ENCODE measurements at places on chromosomes 5 and 9. TPM values are rescaled to one million over a fixed set of nuclear protein-coding genes. Genes with fewer than 3 reads are reported as not detected.
A peak's percentile ranks its signal among the peaks of the same experiment; 100 is the strongest.

GRCh38 chr5:138438724-138439476, at the start of gene REEP2:
REEP2 (plus strand) TSS chr5:138439057; CDS start chr5:138439209, 152 bp downstream.
- H3K4me3 ChIP-seq, result peak within 1 kb of the TSS; percentile 67
- peaks cover 15% of the 10 kb centered on the region for H3K4me1 ChIP-seq
- H3K36me3 ChIP-seq, result peaks cover 4% of the 10 kb centered on the region
- no peaks in the 10 kb centered on the region for H3K27me3 ChIP-seq
- H3K27ac ChIP-seq, result no peak within 1 kb of the TSS

DNA sequence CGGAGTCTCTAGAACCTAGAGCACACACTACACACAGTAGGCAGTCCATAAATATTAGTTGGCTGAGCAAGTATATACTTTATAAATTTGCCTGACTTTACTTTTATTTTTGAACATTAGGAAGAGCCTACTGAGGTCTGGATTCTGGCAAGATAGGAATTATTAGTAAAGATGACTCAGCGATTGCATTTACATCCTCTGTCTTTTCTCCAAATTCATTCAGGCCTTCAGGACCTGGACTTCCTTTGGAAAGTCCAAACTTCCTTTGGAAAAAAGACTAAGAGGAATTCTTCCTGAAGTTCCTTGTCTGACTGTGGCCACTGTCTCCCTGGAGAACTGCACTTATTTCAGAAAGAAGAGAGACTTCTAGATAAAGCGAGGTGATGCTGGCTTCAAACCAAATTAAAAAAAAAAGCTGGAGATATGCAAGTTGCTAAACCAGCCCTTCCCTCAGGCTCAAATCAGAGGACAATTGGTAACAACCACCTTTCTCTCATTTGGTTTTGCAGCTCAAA, 251.3 kb downstream of the GAS1 start:
- no peak overlapping the region for H3K4me3 ChIP-seq
- peaks cover 4% of the 10 kb centered on the region for H3K27me3 ChIP-seq
- H3K36me3 ChIP-seq, result no peaks in the 10 kb centered on the region
- DNase-seq, result no peak
- no peaks in the 10 kb centered on the region for H3K4me1 ChIP-seq

- no peak for DNase-seq
- no peaks in the 10 kb centered on the region for H3K27me3 ChIP-seq
- H3K4me1 ChIP-seq, result peaks cover 13% of the 10 kb centered on the region
- H3K36me3 ChIP-seq, result peaks cover 51% of the 10 kb centered on the region
Measured at GRCh38 chr5:148428848-148429247, 45.1 kb downstream of the FBXO38 start.

DNA sequence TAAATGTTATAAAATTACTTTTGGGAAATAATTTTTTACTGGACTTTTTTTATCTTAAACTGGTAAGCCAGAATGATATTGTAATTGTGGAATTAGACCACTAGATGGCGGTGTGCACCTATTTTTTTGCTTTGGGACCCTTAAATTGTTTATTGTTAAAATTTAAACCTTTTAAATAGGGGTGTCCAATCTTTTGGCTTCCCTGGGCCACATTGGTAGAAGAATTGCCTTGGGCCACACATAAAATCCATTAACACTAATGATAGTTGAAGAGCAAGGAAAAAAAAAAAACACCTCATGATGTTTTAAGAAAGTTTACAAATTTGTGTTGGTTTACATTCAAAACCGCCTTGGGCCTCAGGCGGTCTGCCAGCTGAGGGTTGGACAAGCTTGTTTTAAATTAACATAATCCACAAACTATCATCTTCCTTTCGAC, 28.4 kb upstream of the GADD45G start:
- peaks cover 10% of the 10 kb centered on the region for H3K4me1 ChIP-seq
- no peak overlapping the region for H3K27ac ChIP-seq
- peaks cover 27% of the 10 kb centered on the region for H3K27me3 ChIP-seq
- no peak overlapping the region for H3K4me3 ChIP-seq

DNA sequence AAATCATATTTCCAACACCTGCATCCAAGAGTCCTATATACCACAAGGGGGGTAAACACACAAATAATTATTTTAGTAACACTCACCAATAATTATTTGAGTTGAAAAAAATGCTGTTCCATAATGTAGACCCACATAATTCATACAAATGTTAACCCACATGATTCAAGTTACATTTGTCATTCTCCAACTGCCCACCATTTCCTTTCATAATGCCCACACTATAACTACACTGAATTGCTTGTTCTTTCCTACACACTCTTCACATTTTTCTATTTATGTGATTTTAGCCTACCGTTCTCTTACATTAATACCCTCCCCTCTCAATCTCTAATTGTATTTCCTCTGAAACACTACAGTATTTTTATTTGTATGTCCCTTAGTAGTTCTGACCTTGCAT, 35.9 kb upstream of the HK3 start:
- H3K27me3 ChIP-seq, result no peaks in the 10 kb centered on the region
- H3K4me3 ChIP-seq, result no peak overlapping the region
- peaks cover 32% of the 10 kb centered on the region for H3K36me3 ChIP-seq
- DNase-seq, result no peak

DNA sequence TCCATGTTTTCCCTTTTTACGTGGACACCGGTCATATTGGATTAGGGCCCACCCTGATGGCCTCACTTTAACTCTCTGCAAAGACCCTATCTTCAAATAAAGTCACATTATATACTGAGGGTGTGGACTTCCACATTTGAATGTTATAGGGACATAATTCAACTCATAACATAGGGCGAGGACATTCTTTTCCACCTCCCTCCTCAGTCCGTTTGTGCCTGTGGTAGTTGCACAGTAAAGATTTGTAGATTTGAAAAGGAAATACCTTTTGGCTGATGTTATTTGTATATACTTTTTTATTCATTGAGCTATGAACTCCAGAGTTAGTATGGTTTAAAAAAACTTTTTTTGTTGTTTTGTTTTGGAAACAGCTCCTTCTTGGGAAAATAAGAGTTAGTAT, 51.0 kb upstream of the DHFR start:
- no peak overlapping the region for H3K27ac ChIP-seq
- H3K4me3 ChIP-seq, result no peak overlapping the region
- H3K36me3 ChIP-seq, result peaks cover 36% of the 10 kb centered on the region
- DNase-seq, result no peak

DNA sequence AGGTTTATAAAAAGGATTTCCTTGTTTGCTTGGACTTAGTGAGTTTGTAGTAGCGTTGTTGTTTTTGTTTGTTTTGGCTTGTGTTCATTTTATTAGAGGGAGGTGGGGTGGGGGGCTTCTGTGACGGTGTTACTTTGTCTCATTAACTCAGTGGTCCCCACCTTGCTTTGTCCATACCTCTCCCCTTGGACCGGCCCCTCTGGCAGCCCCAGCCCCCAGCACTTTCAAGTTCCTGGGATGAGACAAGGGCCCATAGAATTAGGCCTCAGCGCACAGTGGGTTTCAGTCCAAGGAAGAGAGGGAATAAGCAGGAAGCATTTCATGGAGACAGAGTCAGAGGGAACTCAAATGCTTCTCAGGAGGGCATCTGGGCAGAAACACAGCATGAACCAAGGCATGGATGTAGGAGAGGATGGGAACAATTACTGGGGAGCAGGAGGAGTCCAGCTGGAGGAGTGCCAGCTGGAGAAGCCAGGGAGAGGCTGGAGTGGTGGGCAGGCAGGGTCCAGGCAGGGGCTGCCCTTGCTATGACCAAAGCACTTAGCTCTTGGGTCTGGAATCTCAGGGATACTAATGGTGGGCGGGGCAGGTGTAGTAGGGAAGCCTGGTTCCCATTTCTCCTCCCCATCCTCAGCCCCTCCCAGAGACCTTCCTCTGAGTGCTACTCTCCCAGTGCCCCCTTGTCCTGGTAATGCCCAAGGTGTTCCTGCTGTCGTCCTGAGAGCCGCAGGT, 23.5 kb upstream of the ENHO start:
- H3K4me3 ChIP-seq, result no peak overlapping the region
- peaks cover 8% of the 10 kb centered on the region for H3K27me3 ChIP-seq
- no peak for DNase-seq

- peaks cover 30% of the 10 kb centered on the region for H3K36me3 ChIP-seq
- no peaks in the 10 kb centered on the region for H3K27me3 ChIP-seq
- peaks cover 60% of the 10 kb centered on the region for H3K4me1 ChIP-seq
- H3K4me3 ChIP-seq, result no peak overlapping the region
Measured at GRCh38 chr9:20355022-20355421, 267.3 kb downstream of the MLLT3 start.

DNA sequence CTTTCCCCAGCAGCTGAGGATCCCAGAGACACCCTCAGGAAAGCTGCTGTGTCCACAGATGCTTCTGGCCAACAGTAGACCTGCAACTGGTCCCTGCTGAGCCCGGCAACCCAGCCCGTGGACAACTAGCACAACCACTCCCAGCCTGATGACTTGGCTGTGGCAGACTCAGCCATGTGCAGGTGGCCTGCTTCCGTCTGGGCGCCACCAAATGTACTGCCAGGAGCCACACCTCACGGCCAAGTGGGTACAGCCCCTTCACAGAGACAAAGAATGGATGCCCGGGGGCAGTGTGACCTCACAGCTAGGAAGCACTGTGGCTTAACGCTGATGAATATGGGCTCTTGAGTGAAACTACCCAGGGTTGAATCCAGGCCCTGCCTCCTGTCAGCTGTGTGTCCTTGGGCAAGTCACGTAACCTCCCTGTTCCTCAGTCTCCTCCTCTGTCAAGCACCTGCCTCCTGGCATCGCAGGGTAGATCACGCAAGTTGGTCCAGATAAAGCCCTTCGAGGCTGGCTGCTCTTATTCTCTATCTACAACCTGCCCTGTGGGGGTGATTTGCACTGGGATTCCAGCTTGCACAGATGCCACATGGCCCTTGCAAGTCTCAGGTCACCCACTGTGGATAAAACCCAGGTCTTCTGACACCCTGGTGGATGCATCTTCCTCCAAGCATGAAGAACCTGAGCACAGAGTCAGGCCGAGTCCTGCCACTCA, 225.0 kb downstream of the PBX3 start:
- H3K27me3 ChIP-seq, result peaks cover 2% of the 10 kb centered on the region
- no peak overlapping the region for H3K27ac ChIP-seq

DNA sequence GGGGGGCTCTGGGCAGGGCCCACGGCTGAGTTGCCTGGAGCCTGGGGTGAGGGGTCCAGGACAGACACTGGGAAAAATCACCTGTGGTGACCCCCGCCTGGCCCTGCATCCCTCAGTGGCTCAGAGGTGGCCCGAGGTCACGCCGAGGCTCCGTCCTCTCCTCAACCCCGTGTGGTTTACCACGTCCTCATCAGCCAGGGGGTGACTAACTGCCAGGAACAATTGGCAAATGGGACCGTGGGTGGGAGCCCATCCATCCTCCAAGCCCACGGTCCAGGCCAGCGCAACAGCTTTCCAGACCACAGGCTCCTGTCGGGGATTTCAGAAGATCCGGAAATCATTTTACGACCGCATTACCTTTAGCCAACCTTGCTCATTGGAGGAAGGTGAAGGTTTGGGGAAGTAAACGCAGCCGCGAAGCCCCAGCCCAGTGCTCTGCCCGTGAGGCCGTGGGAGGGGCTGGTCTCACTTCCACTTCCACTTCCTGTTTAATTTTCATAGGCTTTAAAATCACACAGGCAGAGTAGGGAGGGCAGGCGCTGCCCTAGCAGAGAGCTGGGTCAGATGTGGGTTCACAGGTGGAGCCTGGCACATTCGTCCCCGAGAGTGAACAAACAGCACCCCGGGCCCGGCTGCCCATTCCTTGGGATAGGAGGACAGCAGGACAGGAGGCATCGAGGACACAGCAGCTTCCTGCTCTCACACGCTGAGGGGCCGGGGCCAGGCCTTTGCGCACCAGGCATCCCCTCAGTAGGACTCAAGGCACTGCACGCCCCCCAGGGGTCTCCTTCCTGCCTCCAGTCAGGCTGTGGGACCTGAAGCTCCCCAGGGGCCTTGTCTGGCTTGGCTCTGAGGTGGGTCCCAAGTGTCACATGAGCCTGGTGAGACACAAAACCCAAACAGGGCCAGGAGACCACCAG, 19.8 kb upstream of the SLC9A3 start:
- peaks cover 6% of the 10 kb centered on the region for H3K27me3 ChIP-seq
- H3K36me3 ChIP-seq, result no peaks in the 10 kb centered on the region
- peak overlapping the region; percentile 51 for H3K27ac ChIP-seq
- H3K4me3 ChIP-seq, result no peak overlapping the region

DNA sequence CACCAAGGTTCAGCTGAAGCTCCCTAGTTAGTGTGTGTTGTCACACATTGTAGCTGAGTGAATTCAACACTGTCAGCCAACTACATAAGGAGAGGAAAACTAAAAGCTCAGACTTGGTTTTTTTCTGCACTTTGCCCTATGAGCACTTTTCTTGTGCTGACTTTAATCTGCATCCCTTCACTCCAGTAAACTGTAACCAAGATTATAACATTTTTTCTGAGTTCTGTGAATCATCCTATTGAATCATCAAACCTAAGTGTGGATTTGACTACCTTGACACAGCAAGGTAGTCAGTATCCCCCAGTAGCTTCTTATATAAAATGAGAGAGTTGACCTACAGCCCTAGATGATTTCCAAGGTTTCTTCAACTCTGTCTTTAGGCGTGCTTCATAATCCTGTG, 325.0 kb downstream of the AGTPBP1 start:
- H3K4me3 ChIP-seq, result no peak overlapping the region
- no peaks in the 10 kb centered on the region for H3K36me3 ChIP-seq
- H3K4me1 ChIP-seq, result peaks cover 4% of the 10 kb centered on the region
- DNase-seq, result no peak
- H3K27me3 ChIP-seq, result peaks cover 3% of the 10 kb centered on the region

DNA sequence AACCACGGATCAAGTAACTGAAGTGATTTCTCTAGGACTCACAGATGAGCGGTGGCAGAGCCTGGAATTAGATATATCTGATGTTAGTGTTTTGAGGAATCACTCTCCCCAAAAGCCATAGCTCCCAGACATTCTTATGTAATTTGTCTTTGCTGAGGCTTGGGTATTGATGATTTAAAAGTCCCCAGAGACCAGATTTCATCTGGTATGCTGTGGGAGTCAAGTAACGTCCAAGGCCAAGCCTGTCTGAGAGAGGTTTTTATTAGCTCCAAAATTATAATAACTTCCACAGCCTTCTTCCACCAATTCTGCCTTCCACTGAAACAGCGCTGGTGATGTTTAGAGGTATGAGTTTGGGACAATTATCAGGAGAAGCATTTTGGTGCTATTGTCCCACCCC, 21.3 kb upstream of the KCNIP1 start:
- no peak overlapping the region for H3K27ac ChIP-seq
- no peaks in the 10 kb centered on the region for H3K36me3 ChIP-seq
- H3K27me3 ChIP-seq, result peaks cover 23% of the 10 kb centered on the region

- H3K4me3 ChIP-seq, result no peak overlapping the region
- peaks cover 2% of the 10 kb centered on the region for H3K36me3 ChIP-seq
- H3K27ac ChIP-seq, result no peak overlapping the region
- DNase-seq, result no peak
Measured at GRCh38 chr9:127987103-127987614, 6.4 kb upstream of the EEIG1 start.

- no peak overlapping the region for H3K4me3 ChIP-seq
- no peaks in the 10 kb centered on the region for H3K27me3 ChIP-seq
Measured at GRCh38 chr5:121055586-121055985, 591.5 kb downstream of the PRR16 start.

- H3K36me3 ChIP-seq, result no peaks in the 10 kb centered on the region
- DNase-seq, result no peak
- peaks cover 8% of the 10 kb centered on the region for H3K27me3 ChIP-seq
- no peak overlapping the region for H3K4me3 ChIP-seq
- H3K27ac ChIP-seq, result no peak overlapping the region
Measured at GRCh38 chr9:98357921-98358535, 102.6 kb upstream of the TBC1D2 start.

- no peak for DNase-seq
- H3K4me1 ChIP-seq, result no peaks in the 10 kb centered on the region
- H3K27me3 ChIP-seq, result no peaks in the 10 kb centered on the region
Measured at GRCh38 chr5:170362656-170363055, 26.5 kb downstream of the KCNMB1 start.

GRCh38 chr9:136900556-136900955, 14.2 kb downstream of the TRAF2 start:
- peaks cover 47% of the 10 kb centered on the region for H3K36me3 ChIP-seq
- no peak for DNase-seq
- H3K4me1 ChIP-seq, result peaks cover 37% of the 10 kb centered on the region
- H3K4me3 ChIP-seq, result no peak overlapping the region

Gene MACIR
- 9.4 TPM for total RNA-seq

Gene GABRA1
- not detected for total RNA-seq

Gene IFNA13
- not detected for total RNA-seq

Gene FOXD1
- 0.48 TPM for total RNA-seq

Data from activated CD4-positive, alpha-beta T cell treated with anti-CD3 and anti-CD28 coated beads for 36 hours (primary cell).